ENCODE measurements at places on chromosomes 2 and 18.

GRCh38 chr18:3213300-3214059, 6.3 kb downstream of the MYOM1 start:
- no peak for DNase-seq

GRCh38 chr2:101967826-101968513, 23.8 kb upstream of the IL1R2 start:
- DNase-seq, result no peak

DNA sequence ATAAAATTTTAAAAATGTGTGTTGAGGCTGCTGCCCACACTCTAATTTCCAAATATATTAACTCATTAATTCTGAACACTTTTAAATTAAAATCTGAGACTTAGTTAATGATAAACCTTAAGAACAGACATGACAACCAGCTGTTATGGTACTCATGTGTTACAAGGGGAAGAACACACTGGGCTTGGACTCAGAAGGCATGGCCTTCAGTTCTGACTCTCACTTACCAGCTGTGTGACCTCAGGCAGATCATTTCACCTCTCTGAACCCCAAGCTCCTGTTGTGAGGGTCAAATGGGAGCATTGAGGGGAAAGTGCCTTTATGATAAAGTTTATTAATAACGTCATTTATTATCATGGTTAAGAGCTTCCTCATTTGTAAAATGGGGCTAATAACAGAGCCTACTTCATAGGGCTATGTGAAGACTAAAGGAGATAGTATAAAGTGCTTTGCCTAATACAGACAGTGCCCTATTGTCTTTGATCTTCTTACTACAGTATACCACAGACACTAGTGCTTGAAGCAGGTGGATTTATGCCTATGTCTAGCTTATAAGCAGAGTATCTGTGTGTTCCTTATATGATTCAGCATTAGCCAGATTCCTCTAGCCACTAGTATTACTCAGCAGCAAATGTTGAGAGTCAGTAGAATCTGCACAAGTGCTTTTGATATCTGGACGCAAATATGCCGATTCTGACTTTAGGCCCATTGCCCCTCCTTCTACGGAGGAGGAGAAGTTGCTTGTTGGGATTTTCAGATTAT, 99.6 kb downstream of the SGPP2 start:
- no peak for DNase-seq

DNA sequence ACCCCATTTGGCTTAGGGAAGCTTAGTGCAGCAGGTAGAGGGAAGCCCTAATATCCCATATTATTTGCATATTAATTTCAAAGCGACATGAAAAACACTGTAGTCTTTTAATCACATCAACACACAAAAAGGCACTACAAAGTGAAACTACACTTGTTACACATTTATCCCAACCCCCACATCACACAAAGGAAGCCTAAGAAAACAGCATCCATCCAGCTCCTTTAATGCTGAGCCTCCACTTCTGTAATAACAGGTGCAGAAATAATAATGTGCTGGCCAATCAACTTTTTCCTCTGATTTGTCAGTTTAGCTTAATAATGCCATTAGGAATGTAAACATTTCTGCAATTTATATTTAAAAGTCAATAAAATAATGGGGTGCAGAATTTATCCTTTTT, 274.0 kb downstream of the TCF4 start:
- no peak for DNase-seq

DNA sequence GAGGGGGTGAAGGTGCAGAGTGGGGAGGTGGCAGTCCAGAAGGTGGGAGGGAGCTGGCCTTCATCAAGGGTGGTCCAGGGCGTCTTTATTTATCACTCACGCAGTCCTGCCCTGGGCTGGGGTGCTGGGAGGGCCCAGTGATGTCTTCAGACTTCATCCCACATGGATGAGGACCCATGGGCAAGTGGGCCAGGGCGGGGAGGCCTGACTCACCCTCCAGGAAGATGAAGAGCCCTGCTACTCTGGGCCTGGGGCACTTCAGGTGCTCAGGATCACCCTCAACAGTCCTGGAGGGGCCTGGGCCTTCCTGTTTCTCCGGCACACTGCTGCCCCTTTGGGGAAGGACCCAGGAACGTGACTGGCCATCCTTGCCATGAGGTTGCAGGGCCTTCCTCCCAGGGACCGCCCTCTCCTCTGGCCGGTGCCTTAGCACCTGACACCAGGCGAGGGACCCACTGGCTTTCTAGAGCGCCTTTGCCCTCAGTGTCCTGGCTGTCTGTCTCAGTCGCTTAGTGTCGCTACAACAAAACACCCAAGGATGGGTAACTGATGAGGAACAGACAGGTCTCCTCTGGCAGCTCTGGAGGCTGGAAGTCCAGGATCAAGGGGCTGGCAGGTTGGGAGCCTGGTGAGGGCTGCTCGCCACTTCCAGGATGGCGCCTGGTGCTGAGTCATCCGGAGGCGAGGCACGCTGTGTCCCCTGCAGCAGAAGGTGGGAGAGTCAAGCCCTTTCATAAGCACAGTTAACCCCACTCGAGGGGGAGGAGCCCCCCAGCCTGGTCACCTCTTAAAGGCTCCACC, 57.8 kb upstream of the HS6ST1 start:
- DNase-seq, result no peak

DNA sequence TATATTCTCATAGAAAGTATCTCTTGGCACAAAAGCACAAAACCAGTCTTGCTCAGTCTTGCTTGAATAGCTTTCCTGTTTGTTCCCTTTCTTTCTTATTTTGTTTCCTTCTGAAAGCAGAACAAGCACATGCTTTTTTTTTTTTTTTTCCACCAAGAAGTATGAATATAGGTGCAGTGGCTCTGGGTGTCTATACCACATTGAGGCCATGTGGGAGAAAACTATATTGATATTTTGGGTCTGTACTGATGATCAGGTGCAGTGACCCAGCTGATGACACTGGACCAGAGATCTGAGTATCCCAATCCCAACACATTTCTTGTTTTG, 28.7 kb downstream of the GEMIN6 start:
- no peak for DNase-seq

- DNase-seq, result no peak
Measured at GRCh38 chr2:147543056-147543455, 301.8 kb upstream of the ACVR2A start.

- DNase-seq, result no peak
Measured at GRCh38 chr2:216149741-216150140, 40.6 kb downstream of the XRCC5 start.

DNA sequence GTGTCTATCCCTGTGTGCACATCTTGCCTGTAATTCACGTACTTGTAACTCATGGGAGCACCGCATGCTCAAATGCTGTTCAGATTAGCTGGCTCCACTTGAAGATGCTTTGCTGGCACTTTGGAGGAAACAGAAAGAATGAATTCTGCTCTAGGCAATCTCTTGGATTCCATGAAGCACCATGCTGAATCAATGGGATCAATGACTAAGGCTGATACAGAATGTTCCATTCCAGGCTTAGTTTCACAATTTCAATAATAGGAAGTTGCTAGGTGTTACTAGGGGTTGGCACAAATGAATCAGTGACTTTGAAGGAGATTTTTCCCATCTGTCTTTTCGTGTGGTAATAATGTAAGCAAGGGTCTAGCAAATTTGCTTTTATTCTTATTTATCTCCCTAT, 328.8 kb downstream of the OSR1 start:
- no peak for DNase-seq

GRCh38 chr2:28209261-28209691, 183.4 kb upstream of the FOSL2 start:
- no peak for DNase-seq

DNA sequence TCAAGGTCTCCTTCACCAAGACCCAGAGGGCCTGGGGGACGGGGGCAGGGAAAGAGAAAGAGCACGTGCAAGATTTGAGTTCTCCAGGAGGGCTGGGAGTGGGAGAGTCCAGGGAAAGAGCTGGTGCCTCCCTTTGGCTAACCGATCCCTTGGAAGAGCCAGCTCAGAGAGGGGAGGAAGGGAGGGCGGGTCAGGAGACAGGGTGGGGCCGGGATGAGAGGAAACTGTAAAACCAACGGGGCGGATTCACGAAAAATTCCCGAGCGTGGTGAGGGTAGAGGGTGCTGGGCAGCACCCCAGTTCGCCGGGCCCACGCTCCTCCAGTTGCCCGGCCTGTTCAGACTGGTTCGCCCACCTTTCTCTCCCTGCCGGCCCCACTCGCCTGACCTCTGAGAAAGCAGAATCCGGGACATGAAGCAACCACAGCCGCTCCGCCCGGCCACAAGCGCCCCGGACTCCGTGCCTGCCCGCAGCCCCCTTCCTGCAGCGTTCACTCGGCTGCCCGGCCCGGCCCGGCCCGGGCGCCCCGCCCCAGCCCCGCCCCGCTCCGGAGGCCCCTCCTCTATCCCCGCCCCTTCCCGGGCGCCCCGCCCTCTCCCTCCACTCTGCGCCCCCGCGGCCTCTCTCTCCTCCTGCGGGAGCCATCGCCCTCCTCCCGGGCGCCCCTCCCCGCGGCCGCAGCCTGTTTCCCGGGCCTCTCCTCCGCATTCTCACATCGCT, 230.9 kb upstream of the SMAD2 start:
- no peak for DNase-seq

- DNase-seq, result no peak
Measured at GRCh38 chr2:115057473-115057872, 615.0 kb downstream of the DPP10 start.

- no peak for DNase-seq
Measured at GRCh38 chr2:240915526-240916341, 9.6 kb downstream of the CROCC2 start.

DNA sequence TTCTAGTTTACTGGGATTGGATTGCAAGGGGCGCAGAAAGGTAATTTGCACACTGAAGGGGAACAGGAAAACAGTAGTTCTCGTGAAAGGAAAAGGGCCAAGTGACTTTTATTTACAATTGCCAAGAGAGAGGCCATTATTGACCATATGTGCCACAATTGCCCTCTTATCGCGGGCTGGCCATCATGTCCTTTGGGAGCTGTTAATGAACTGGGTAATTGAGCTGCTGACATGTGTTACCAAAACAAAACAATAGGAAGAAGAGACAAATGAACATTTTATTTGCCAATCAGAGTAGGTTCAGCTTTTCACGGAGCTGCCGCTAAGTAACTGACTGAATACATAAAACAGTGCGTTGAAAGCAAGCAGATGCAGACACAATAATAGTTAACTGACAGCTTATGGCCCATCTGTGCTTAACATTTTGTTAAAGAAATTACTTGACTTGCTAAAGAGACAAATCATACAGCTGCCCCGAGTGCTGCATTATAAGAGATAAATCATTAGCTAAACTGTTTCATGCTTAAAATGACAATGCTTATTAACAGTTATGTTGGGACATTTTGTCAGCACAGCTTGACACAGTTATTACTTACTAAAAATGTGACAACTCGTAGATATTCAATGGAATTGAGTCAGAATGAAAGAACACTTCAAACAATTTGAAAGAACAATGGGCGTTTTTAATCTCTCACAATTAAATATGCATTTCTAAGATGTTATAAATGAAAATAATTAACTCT, 57.5 kb downstream of the PAX3 start:
- no peak for DNase-seq

DNA sequence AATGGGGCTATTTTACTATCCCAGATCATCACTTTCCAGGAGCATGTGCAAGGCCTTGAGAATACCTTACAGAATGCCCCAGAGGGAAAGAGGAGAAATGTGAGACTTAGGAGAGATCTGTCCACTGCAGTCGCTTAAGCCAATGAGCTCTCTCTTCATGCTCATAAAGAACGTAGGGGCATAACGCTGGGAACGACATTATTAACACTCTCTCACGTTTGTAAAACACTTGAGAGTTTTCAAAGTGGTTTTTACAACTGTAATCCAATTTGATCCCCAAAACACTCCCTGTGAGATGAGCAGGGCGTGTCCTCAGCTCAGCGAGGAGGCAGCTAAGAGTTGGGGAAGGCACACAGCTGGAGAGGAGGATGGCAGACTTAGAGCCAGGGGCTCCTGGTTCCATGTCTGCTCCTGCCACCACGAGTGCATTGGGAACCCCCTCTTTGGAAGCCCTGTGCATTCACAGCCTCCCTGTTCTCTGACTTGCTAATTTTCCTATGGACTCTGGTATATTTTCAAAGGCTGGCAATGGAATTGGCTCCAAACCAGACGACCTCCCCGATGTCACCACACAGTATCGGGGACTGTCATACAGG, 97.4 kb downstream of the PLB1 start:
- no peak for DNase-seq

- no peak for DNase-seq
Measured at GRCh38 chr18:41540237-41540871, 414.7 kb upstream of the PIK3C3 start.

DNA sequence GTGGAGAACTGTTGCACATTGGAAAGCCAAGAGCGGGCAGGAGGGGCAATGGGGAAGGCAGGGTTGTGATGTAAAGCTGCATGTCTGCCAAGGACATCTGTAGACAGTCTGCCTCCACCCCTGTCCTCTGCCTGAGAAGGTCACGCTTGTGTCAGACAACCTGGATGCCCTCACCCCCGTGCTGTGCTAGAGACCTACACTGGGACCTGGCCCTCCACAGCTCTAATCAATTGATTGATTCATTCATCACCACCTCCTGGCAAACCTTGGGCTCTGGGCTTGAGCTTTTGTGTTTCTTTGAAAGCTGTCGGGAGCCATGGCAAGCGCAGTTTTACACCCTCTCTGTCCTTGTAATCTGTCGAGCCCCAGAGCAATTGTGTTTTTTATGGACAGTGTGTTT, 41.1 kb downstream of the MARCO start:
- no peak for DNase-seq

DNA sequence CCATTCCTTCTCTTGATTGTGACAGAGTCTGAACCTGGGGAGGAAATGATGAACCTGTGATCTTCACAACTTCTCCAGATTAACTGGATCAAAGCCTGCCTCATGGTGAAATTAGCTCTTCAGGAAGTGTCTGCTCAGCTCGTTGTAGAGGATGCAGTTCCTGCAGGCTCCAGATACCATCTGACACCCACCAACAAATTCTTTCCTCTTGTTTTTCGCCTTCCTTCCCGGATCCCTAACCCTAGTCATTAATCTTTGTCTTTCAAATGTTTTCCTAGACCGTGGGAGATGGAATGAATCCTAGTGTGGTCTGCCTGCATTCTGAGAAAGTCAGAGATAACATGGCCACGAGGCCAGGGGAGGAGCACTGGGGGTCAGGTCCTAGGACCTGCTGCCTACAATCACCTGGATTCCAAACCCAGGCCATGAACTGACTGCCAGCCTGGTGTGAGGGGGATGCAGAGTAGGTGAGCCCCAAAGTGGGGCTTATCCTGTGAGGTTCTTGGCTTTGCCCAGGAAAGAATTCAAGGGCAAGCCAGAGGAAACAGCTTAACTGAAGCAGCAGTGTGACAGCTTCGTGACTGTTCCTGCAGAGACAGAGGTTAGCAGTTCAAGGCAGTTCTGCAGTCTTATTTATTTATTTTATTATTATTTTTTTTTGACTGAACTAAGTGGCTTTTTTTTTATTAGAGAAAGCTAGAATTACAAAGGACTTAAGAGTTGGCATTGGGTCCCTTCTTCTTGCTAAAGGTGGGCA, 67.8 kb downstream of the DIPK1C start:
- DNase-seq, result no peak

DNA sequence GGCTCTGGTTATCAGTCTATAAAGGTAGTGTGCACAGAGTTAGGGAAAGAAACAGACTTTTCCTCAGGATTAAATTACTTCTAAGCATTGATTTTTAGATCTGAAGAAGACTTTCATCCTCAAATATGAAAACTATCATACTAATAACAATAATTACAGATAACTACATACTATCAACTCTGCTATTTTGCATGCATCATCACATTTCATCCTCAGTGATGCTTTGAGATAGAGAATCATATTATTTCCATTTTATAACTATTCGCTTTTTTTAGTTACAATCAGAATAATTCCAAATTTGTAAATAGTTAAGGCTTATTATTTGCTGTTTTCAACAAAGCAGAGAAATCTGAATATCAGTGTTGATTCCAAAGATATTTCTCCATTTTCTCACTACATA, 239.2 kb downstream of the MEIS1 start:
- DNase-seq, result no peak

GRCh38 chr2:127721311-127721977, 20.1 kb downstream of the SFT2D3 start:
- no peak for DNase-seq

Data from HCT116 (cell line).